Suprapubic skin (tissue), 4 donors: ENCODE measurements at places on chromosomes 3 and 15. TPM values are rescaled to one million over a fixed set of nuclear protein-coding genes. Genes with fewer than 3 reads are reported as not detected.

DNA sequence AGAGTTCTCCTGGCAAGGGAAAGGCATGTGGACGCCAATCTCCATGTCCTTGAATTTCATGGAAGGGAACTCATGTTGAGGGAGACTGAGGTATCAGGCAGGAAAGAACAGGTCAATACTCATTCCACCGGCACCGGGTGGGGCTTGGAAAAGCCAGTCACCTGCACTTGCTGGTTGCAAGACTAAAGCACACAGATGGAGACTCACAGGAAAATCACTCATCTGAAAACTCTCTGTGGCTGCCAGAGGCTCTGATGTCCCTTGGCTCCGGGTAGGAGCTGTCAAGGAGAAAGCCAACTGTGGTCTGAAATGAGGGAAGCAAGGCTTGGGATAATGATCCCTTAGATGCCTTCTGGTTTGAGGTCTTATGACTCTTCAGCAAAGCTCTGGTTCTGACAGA is 8.7 kb upstream of the CGNL1 start:
- no peak for DNase-seq
- no peaks in the 10 kb centered on the region for H3K27me3 ChIP-seq
- H3K4me1 ChIP-seq, result no peaks in the 10 kb centered on the region
- no peak overlapping the region for H3K27ac ChIP-seq
- H3K4me3 ChIP-seq, result no peak overlapping the region

DNA sequence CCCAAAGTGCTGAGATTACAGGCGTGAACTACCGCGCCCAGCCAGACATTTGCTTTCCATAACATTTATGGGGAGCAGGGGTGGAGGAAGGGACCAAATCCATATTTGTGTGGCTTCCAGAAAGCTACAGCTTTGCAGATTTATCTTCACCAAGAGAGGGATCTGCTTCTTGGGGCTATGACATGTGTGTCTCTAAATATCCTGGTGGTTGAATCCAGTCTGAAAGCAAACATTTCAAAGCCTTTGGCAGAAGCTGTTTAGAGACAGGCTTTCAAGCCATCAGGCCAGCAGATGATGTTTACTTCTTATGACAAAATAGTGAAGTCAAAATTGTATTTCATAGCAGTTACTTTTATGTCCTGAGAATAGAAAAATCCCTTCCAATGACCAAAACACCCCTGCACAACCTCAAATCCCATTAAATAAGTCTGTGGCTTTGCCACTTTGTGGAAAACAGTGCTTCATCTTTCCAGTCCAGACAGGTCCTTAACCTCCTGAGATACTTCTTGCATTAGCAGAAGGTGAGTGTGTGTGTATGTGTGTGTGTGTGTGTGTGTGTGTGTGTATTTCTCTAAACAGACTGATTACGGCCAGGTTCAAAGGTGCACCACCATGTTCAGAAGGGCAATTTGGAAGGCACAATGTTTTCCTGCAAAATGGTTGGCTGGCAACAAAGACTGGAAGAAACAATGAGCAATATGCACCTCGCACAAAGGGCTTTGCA is 191.4 kb upstream of the LRIG1 start:
- no peaks in the 10 kb centered on the region for H3K36me3 ChIP-seq
- peaks cover 15% of the 10 kb centered on the region for H3K4me1 ChIP-seq
- H3K27ac ChIP-seq, result no peak overlapping the region
- H3K27me3 ChIP-seq, result no peaks in the 10 kb centered on the region
- H3K4me3 ChIP-seq, result no peak overlapping the region

The REC114 gene
- not detected for total RNA-seq

GRCh38 chr3:144344925-144345548 is 373.4 kb downstream of the DIPK2A start:
- no peak overlapping the region for H3K27ac ChIP-seq
- no peaks in the 10 kb centered on the region for H3K27me3 ChIP-seq
- H3K4me1 ChIP-seq, result no peaks in the 10 kb centered on the region
- H3K4me3 ChIP-seq, result no peak overlapping the region

- no peak overlapping the region for H3K27ac ChIP-seq
- DNase-seq, result no peak
- peaks cover 17% of the 10 kb centered on the region for H3K4me1 ChIP-seq
These were observed 40.7 kb downstream of the RFT1 start for GRCh38 chr3:53089511-53089910.

DNA sequence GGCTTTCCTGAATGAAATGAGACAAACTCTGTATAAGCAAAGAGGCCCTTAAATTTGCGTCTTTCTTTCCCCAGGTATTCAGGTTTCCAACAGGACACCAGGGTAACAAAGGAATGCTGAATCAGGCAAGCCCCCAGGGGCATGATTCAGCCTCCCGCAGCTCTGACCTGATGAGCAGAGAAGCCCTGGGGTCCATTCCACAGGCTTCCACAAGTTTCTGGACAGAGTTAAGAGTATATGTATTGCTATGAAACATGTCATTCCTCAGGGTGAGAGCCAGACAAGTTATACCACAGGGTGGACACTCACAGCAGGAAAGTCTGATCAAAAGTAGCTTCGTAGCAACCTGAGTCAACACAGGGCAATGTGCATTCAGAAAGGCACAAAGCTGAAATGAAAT is 68.1 kb upstream of the CTNNB1 start:
- H3K27ac ChIP-seq, result no peak overlapping the region
- no peaks in the 10 kb centered on the region for H3K27me3 ChIP-seq
- no peaks in the 10 kb centered on the region for H3K4me1 ChIP-seq
- H3K36me3 ChIP-seq, result no peaks in the 10 kb centered on the region

GRCh38 chr3:30934208-30934550 is 39.7 kb upstream of the GADL1 start:
- no peaks in the 10 kb centered on the region for H3K27me3 ChIP-seq
- H3K4me3 ChIP-seq, result no peak overlapping the region
- H3K36me3 ChIP-seq, result no peaks in the 10 kb centered on the region
- no peaks in the 10 kb centered on the region for H3K4me1 ChIP-seq

The KNL1 gene
- total RNA-seq, result 2.5 TPM

DNA sequence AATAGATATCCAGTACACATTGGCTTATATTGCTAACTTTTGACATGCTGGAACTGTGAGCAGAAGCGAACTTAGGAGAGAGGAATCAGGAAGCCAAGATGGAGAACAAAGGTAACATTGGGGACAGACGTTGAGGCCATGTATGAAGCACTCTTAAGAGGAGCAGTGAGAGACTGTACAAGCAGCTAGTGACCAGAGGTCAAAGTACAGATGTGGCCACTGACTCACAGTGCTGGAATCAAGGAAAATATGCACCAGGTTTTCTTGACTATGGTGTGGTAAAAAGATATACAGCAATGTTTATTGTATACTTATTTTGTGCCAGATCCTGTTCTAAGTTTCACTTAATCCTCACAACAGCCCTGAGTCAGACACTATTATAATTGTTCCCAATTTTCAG is 2.0 kb upstream of the IL20RB start:
- H3K4me3 ChIP-seq, result no peak overlapping the region
- DNase-seq, result no peak
- no peaks in the 10 kb centered on the region for H3K27me3 ChIP-seq
- H3K36me3 ChIP-seq, result no peaks in the 10 kb centered on the region
- H3K27ac ChIP-seq, result peak overlapping the region; percentile 18

The MASP1 gene
- 1.6 TPM for total RNA-seq
